ENCODE measurements at places on chromosomes 2 and 18. TPM values are rescaled to one million over a fixed set of nuclear protein-coding genes. Genes with fewer than 3 reads are reported as not detected.
A peak's percentile ranks its signal among the peaks of the same experiment; 100 is the strongest.

IKZF2 gene
- 2.9 TPM for polyA plus RNA-seq

CIB4 gene
- polyA plus RNA-seq = not detected

VIT gene
- 38.0 TPM for polyA plus RNA-seq

REG3G gene
- not detected for polyA plus RNA-seq

- DNase-seq = no peak
Measured at GRCh38 chr18:76956648-76957047, 134.3 kb downstream of the ZNF236 start.

DNA sequence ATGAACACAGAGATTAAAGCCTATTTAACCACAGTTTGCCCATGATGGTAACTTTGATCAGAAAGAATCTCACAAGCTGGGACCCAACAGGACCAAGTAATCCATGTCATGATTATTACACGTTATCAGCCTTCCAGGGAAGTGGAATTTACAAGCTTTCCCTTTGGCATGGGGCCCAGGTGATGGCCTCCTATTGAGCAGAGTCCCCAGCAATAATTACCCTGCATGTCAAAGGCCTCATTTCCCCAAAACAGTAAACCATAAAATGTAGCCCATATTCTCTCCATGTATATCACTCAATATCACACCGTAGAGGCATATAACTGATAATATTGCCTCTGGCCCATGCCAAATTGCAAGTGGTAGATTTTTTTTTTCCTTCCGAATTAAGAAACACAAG lies 38.9 kb downstream of the PRKRA start:
- DNase-seq = no peak

DNA sequence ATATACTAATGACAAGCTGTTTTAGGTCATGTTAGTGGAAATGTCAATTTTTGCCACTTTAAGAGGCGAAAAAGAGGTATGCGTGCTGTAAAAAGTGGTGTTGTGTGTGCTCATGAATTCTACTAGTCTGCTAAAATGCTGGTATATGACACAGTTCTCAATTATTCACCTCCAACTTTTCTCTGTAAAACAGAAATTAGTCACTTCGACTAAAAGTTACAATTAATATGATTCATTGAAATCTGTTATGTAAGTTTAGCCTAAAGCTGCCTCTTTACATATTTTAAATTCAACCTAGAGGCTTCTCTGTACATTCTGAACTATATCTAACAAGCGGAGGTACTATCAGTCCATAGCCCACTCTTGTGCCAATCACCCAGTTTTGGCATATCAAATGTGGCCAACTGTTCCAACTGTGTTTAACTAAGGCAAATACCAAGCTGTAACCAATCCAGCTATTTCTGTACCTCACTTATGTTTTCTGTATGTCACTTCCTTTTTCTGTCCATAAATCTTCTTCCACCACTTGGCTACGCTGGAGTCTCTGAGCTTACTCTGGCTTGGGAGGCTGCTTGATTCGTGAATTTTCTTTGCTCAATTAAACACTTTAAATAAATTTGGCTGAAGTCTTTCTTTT lies 20.8 kb downstream of the BAZ2B start:
- DNase-seq = no peak

DNA sequence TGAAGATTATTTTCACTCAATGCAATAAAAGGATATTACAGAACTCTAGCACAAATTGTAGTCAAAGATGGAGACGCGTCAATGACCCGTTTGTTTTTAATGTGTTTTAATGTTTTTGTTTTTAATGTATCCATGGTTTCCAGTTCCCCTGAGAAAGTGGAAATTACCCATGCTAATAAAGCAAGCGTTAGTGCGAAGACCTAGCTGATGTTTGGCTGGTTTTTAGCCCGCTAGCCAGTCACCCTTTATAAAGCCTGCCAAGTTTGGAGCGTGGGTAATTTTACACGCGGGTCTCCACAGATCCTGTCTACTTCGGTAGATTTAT lies 430 bp upstream of the CHMP1B start:
- peak; percentile 22 for DNase-seq

- no peak for DNase-seq
Measured at GRCh38 chr2:26913999-26914658, 56.3 kb upstream of the MAPRE3 start.

- DNase-seq = no peak
Measured at GRCh38 chr2:224102991-224103390, 63.9 kb upstream of the SERPINE2 start.

- no peak for DNase-seq
Measured at GRCh38 chr2:237617587-237617982, 9.8 kb upstream of the LRRFIP1 start.

- no peak for DNase-seq
Measured at GRCh38 chr2:47083886-47084687, 71.0 kb downstream of the STPG4 start.

DNA sequence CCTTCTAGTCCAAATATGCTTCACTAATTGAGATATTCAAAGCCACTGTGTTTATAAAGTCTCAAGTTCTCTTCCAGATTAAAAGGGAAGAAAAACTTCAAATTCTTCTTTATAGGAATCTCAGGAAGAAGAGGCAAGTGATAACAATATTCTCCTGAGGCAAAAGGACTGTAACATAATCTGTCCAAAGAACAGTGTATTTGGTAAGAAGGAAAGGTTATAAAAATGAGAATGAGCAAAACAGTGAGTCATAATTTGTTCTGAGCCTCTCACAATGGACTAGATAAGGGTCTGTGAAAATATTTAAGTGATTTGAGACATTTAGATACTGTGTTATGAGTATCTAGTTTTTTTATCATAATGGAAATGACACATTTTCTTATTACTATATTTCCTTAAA lies 44.3 kb downstream of the SNRPD1 start:
- DNase-seq = peak; percentile 18

GRCh38 chr18:3648641-3649040 lies 198.7 kb downstream of the TGIF1 start:
- DNase-seq = no peak

- no peak for DNase-seq
Measured at GRCh38 chr2:23578964-23579671, 194.1 kb downstream of the KLHL29 start.

DNA sequence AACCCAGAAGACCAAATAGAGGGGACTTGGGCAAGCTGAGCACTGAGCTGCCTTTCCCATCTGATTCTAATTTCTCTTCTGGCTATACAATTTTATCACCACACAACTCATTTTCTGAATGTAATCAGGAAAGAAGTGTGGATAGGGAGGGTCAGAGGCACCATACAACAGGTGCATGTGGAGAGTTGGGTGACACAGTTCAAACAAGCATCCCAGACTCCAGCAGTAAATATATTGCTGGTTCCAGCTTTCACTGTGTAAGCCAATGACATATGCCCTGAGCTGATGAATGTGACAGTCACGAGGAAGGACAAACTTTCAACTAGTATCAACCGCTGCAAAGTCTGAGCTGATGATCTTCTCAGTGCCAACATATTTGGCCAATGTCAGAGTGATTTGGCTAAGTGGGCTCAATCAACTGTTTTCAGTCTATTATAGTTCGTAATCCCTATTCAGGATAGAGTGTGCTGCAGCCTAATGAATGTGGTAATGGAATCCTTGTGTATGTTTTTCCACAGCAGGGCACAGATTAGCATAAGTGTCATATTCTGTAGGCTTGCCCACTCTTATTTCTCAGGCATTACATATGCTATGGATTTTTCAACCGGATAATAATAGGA lies 109.9 kb upstream of the MEIS1 start:
- DNase-seq = no peak

DNA sequence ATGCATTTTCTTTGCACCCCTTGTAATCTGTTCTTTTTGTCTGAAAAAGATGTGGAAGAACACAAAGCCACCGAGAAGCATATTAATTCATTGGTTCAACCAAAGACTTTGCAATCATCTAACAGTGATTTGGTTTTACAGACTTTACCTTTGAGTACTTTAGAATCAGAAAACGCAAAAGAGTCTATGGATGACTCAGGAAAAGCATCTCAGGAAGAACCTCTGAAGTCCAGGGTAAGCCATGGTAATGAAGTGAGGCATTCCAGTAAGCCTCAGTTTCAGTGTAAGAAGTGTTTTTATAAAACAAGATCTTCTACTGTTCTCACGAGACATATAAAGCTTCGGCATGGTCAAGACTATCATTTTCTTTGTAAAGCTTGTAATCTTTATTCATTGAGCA lies 35.2 kb downstream of the ZNF407 start:
- no peak for DNase-seq
